ENCODE measurements at places on chromosomes 11 and 22. TPM values are rescaled to one million over a fixed set of nuclear protein-coding genes. Genes with fewer than 3 reads are reported as not detected.

SERHL2 gene
- total RNA-seq, result 3.3 TPM

DNA sequence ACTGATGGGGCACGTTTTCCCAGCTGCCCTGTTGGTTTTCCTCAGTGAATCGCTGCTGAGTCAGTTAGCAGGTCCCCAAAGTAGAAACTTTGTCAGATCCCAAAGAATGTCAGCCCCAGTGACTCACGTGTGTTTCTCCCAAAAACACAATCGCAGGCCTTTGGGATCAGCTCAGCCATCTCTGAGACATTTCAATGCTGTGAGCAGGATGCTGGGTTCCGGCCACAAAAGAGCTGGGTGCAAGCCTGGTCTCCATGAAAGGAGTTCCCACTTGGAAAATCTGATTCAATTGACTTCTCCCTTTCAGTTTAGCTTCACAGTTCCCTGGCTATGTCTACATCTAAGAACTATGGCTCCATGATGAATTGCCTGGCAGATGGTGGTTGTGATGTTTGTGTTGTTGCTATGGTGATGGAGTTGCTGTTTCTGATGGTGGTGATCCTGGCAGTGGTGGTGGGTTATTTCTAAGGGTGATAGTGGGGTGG, 28.0 kb downstream of the MYEOV start:
- no peak for DNase-seq
- H3K27me3 ChIP-seq, result no peaks in the 10 kb centered on the region
- no peak overlapping the region for H3K4me3 ChIP-seq
- no peaks in the 10 kb centered on the region for H3K36me3 ChIP-seq
- H3K27ac ChIP-seq, result no peak overlapping the region

CCDC116 gene
- total RNA-seq, result 0.74 TPM

RFPL3 gene
- not detected for total RNA-seq

ALDH3B1 gene
- total RNA-seq, result 45.6 TPM

MADD gene
- total RNA-seq, result 48.9 TPM

GPR83 gene
- total RNA-seq, result not detected

DNA sequence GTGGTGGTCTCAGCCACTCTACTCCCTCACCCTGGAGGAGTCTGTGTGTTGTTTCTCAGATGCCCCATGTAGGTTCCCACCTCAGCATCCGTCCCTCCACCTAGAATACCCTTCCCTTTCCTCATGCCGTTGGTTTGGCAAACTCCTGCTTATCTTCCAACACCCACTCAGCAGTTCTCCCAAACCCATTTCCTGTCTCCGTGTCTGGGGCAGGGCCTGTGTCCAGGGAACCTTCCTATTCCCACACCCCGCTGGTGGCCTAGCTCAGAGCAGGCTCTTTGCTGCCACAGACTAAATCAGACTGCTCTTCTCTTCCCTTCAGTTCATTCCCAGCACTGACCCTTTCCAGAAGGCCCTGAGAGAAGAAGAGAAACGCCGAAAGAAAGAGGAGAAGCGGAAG, 7.5 kb upstream of the SREBF2 start:
- peaks cover 3% of the 10 kb centered on the region for H3K4me1 ChIP-seq
- DNase-seq, result peak; percentile 67
- H3K27me3 ChIP-seq, result no peaks in the 10 kb centered on the region
- H3K27ac ChIP-seq, result no peak overlapping the region
- H3K4me3 ChIP-seq, result no peak overlapping the region
- H3K36me3 ChIP-seq, result no peaks in the 10 kb centered on the region

DNA sequence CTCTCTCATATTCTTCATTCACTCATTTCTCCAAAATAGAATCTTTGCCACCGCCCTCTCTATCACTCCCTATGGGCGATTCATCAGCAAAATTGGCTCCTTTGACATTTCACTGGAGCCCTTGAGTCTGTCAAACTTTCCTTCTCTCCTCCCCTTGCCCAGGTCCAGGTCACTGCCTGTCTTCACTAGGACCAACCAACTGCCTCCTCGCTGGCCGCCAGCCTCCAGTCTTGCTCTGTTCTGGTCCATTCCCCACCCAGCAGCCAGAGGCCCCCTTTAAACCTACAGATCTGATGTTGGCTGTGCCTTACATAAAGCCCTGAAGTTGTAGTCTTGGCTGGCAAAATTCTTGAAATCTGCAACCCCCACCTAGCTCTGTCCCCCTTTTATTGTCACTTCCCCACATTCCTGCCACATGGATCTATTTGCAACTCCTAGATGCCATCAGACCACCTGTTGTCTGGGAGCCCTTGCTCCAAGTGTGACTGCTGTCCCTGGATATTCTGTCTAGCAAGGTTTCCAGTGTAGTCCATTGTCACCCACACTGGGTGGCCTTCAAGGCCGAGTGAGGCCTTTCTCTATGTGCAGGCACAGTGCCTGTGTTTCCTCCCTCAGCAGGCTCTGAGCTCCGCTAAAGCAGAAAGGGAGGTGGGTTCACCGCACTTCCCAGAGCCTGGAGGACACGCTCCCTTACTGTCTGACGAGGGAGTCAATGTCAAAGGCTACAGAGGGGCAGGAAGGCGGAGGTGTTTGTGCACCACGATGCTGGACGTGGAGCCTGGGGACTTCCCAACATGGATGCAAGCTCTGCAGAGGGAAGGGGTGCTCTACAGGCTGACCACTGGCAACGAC, 25.5 kb downstream of the MYEOV start:
- no peak overlapping the region for H3K27ac ChIP-seq
- no peaks in the 10 kb centered on the region for H3K27me3 ChIP-seq
- no peaks in the 10 kb centered on the region for H3K4me1 ChIP-seq
- H3K36me3 ChIP-seq, result no peaks in the 10 kb centered on the region
- no peak for DNase-seq
- H3K4me3 ChIP-seq, result no peak overlapping the region

DNA sequence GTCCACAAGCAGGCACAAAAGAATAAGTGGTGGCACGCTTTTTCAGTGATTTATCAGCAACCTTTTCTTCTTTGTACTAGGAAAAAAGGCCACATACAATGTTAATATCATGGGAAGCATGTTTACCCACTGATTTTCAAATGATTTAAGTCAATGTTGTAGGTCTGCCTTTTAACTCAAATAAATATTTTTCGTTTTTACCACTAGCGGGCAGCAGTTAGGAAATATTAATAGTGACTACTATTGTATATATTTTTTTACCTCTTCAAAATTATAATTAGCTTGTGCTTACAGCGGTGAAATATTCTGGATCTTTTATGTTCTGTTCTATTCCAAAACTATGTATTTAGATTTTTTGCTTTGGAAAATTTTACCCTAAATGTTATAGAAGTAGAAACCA, 6.4 kb upstream of the SLC17A6 start:
- H3K27me3 ChIP-seq, result no peaks in the 10 kb centered on the region
- H3K4me3 ChIP-seq, result no peak overlapping the region
- DNase-seq, result no peak
- H3K4me1 ChIP-seq, result no peaks in the 10 kb centered on the region
- H3K36me3 ChIP-seq, result no peaks in the 10 kb centered on the region

RAB39A gene
- total RNA-seq, result 3.6 TPM

GRCh38 chr11:72524711-72525110, 90.4 kb upstream of the CLPB start:
- no peak for DNase-seq
- no peak overlapping the region for H3K4me3 ChIP-seq
- no peak overlapping the region for H3K27ac ChIP-seq
- no peaks in the 10 kb centered on the region for H3K36me3 ChIP-seq
- H3K4me1 ChIP-seq, result no peaks in the 10 kb centered on the region
- H3K27me3 ChIP-seq, result no peaks in the 10 kb centered on the region

GRCh38 chr22:50683086-50683993, 10.7 kb downstream of the SHANK3 start:
- no peaks in the 10 kb centered on the region for H3K4me1 ChIP-seq
- DNase-seq, result no peak
- H3K36me3 ChIP-seq, result peaks cover 2% of the 10 kb centered on the region
- no peaks in the 10 kb centered on the region for H3K27me3 ChIP-seq
- no peak overlapping the region for H3K4me3 ChIP-seq
- H3K27ac ChIP-seq, result peak overlapping the region; percentile 4

XRCC6 gene
- total RNA-seq, result 235 TPM

DNA sequence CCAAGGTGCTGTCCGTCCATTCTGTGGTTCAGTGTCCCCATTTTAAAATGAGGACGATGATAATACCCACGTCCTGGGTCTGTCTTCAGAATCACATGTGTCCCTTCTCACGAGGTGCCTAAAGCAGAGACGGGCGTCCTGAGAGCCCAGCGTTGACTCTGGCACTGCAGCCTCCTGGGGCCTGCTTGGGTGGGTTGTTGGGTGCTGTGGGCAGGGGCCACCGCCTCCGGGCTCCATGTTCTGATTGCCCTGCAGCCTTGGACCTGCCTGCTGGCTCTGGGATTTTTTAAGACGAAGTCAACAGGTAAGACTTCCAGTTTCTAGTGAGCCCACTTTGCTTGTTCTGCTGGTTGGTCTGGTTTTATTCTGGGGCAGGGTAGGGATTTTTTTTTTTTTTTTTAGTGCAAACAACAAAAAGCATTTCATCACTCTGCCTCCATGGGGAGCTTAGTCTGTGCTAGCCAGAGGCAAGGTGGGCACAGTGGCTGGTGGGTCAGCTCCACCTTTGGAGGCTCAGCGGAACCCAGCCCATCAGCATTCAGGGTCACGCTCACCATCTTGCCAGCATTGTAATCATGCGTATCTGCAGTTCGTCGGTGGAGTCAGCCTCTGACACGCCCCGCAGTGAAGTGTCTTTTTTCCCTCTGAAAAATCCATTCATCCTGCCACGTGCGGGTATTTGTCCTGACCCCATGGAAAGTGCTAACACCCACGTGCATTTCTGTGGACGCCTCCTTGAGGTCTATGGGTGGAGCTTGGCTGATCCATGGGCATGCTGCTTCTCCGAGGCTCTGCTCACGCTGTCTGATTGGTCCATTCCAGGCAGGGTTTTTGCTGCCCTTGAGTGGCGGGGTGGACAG, 28.3 kb downstream of the NADSYN1 start:
- H3K36me3 ChIP-seq, result peaks cover 83% of the 10 kb centered on the region
- no peak overlapping the region for H3K27ac ChIP-seq
- no peaks in the 10 kb centered on the region for H3K27me3 ChIP-seq
- peak; percentile 42 for DNase-seq

- no peaks in the 10 kb centered on the region for H3K36me3 ChIP-seq
- DNase-seq, result no peak
- no peaks in the 10 kb centered on the region for H3K27me3 ChIP-seq
- H3K4me3 ChIP-seq, result no peak overlapping the region
These were observed 1.7 kb upstream of the UCP3 start for GRCh38 chr11:74010306-74011300.

GRCh38 chr11:115660030-115660805, 156.0 kb upstream of the CADM1 start:
- DNase-seq, result peak; percentile 60
- H3K4me1 ChIP-seq, result no peaks in the 10 kb centered on the region
- no peaks in the 10 kb centered on the region for H3K36me3 ChIP-seq
- peaks cover 27% of the 10 kb centered on the region for H3K27me3 ChIP-seq
- H3K4me3 ChIP-seq, result no peak overlapping the region
- no peak overlapping the region for H3K27ac ChIP-seq

DNA sequence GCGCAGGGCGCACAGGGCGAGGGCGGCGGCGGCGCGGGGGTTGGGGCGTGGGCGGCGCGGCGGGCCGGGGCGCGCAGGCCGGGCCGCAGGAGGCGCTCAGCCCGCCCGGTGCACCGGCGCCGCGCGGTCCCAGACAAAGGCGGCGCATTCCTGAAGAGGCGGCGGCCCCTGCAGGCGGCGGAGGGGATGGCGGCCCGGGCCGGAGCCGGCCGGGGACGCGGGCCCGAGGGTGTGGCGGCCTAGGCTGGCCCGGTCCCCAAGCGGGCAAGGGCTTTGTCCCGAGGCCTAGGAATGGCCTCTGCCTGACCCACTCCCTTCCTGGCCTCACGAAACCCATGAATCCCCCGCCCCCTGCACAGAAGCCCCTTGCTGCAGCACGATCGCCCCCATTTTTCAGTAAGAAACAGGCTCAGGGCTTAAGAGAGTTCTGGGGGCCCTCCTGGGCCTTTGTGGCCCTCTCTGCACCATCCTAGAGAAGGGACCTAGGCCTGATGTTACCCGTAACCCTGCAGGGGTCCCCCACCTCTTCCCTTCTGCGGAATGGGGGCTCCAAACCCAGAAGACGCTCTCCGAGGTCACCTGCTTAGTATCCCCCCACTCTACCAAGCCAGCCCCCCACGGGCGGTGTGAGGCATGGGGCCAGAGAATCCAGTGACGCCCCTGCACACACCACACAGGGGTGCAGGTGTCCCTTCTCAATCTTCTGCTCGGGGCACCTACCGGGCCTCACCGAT, at the start of gene RTN4R:
RTN4R (minus strand) TSS at position 40 of the 734 bp plus-strand sequence. CDS start 226 bp downstream, outside the sequence.
- H3K27me3 ChIP-seq, result no peaks in the 10 kb centered on the region
- H3K27ac ChIP-seq, result peak within 1 kb of the TSS; percentile 42
- peaks cover 10% of the 10 kb centered on the region for H3K4me1 ChIP-seq
- peak within 1 kb of the TSS; percentile 29 for H3K4me3 ChIP-seq
- H3K36me3 ChIP-seq, result no peaks in the 10 kb centered on the region

XKR3 gene
- total RNA-seq, result not detected

DDIAS gene
- 2.8 TPM for total RNA-seq

MUC2 gene
- total RNA-seq, result 0.43 TPM

MAPK8IP1 gene
- total RNA-seq, result 15.4 TPM

DNA sequence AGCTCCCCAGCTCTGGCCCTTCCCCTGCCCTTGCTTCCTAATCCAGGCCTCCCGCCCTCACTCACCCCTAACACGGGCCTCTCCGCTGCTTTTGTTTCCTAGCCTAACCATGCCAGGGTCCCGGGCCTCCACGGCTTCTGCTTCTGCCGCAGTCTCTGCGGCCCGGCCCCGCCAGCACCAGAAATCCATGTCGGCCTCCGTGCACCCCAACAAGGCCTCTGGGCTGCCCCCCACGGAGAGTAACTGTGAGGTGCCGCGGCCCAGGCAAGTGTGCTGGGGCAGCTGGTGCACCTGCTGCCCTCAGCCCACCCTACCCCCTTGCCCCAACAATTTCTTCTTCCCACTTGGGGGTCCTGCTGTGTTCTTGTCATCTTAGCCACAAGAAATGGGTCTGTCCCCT, 13.1 kb downstream of the RCOR2 start:
- H3K27ac ChIP-seq, result no peak overlapping the region
- no peak overlapping the region for H3K4me3 ChIP-seq
- no peak for DNase-seq
- H3K36me3 ChIP-seq, result peaks cover 85% of the 10 kb centered on the region
- no peaks in the 10 kb centered on the region for H3K4me1 ChIP-seq

DNA sequence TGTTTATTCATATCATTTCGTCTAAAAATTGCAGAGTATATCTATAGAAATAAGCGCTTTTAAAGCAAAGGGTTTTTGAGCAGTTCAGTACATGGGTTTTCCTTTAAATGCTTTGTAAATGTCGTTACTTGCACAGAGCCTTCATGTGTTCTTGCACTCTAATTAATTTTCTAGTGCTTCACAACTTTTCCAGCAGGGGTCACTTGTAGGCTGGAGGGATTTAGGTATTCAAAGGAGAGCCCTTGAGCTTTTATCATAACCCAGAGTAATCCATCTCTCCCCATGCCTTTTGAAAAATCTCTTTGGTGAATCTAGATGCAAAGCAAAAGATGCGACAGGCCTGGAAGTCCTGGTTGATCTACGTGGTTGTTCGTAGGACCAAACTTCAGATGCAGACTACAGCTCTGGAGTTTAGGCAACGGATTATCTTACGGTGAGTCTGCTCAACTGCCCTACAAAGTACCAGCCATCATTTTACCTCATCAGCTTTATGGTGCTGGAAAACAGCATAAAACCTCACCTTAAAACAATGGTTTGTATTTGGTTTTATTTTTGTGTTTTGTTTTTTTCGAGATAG, 60.4 kb downstream of the SFI1 start:
- peak; percentile 37 for DNase-seq
- no peak overlapping the region for H3K27ac ChIP-seq
- H3K27me3 ChIP-seq, result no peaks in the 10 kb centered on the region
- no peaks in the 10 kb centered on the region for H3K4me1 ChIP-seq
- H3K36me3 ChIP-seq, result no peaks in the 10 kb centered on the region

All from lung (tissue), 17 donors.